ENCODE measurements at places on chromosomes 5 and 9. TPM values are rescaled to one million over a fixed set of nuclear protein-coding genes. Genes with fewer than 3 reads are reported as not detected.

The EGFL7 gene
- 60.0 TPM for total RNA-seq

The ST6GALNAC6 gene
- 24.2 TPM for total RNA-seq

The SLC28A3 gene
- total RNA-seq: not detected

The OR1Q1 gene
- not detected for total RNA-seq

The INSL4 gene
- 19.2 TPM for total RNA-seq

The PDE6A gene
- total RNA-seq: 0.15 TPM

The PLEKHG4B gene
- 0.56 TPM for total RNA-seq

The DHFR gene
- 68.1 TPM for total RNA-seq

The GCNT4 gene
- 0.58 TPM for total RNA-seq

The GHR gene
- not detected for total RNA-seq

The PCA3 gene
- total RNA-seq: not detected

The GBGT1 gene
- total RNA-seq: 3.4 TPM

The SLC6A19 gene
- total RNA-seq: not detected

The LCP2 gene
- total RNA-seq: not detected

Measured in A549 treated with DMSO at 1 μM for 4 hours (cell line).